ENCODE measurements at places on chromosomes 7 and 10. TPM values are rescaled to one million over a fixed set of nuclear protein-coding genes. Genes with fewer than 3 reads are reported as not detected.

Gene FZD1
- total RNA-seq: 3.6 TPM

Gene CEP55
- total RNA-seq: 30.8 TPM

Gene HOXA1
- total RNA-seq: 0.83 TPM

Gene NUTM2D
- 0.56 TPM for total RNA-seq

Gene EPHA1
- not detected for total RNA-seq

Gene SFMBT2
- total RNA-seq: 1.1 TPM

Gene WNT8B
- not detected for total RNA-seq

Gene BTRC
- total RNA-seq: 11.7 TPM
